Bronchial epithelial cell (primary cell): ENCODE measurements at places on chromosomes 16 and 17.

DNA sequence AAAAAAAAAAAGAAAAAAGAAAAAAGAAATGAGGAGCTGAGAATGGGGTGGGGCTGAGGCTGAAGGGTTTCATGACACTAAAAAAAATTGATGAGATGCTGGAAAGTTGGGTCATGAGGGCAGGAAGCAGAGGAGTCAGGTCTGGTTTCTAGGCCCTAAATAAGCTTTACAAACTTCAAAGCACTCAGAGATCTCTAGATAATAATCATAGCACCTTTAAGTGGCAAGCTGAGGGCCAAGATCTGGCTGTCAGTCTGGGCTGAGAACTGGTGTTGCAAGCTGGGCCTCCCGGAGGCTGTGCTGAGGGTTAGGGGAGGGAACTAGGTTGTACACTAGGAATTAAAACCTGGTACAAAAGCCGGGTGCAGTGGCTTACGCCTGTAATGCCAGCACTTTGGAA, 6.4 kb downstream of the ZNF764 start:
- no peak for DNase-seq

GRCh38 chr17:42682722-42683403, 532 bp downstream of the CNTNAP1 start:
- peak; percentile 48 for DNase-seq

DNA sequence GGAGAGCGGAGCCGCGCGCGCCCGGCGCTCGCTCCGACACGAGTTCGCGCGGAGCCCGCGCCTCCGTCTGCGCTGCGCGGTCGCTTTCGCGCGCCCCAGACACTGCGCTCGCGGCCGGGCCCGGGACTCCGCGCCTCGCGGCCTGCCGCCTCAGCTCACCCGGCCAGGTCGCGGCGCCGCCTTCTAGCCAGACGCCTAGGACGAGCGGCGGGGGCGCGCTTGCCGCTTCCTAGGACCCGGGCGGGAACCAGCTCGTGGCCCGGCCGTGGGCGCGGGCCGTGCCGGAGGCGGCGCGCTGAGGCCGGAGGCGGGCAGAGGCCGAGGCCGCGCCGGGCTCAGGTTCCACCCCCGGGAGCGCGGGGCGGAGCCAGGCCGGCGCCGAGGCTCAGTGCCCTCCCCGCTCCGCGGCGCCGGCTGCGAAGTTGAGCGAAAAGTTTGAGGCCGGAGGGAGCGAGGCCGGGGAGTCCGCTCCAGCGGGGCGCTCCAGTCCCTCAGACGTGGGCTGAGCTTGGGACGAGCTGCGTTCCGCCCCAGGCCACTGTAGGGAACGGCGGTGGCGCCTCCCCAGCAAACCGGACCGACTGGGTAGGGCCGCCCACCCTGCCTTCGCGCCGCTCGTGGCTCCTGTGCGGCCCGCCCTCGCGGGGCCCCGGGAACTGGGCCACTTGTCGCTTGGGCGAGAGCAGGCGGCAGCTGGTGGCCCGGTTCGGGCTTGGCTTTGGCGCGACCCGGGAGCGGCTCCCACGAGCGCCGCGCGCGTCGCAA, at the start of gene SPHK1:
Gene SPHK1 (plus strand): TSS at position 388 of the 765 bp plus-strand sequence. CDS start 1,036 bp downstream, outside the sequence.
- DNase-seq: peak; percentile 69

- DNase-seq: no peak
Measured at GRCh38 chr16:30010844-30011713, at the start of gene DOC2A. Gene DOC2A, minus strand, starts transcription at chr16:30011027. Its CDS starts 805 bp downstream, at chr16:30010222.

GRCh38 chr16:19113577-19114358, at the start of gene ITPRIPL2:
Gene ITPRIPL2, plus strand, starts transcription at chr16:19113964. Its CDS starts 498 bp downstream, at chr16:19114462.
- DNase-seq: peak; percentile 43

GRCh38 chr17:50957600-50958575, 91.7 kb upstream of the TOB1 start:
- DNase-seq: no peak

DNA sequence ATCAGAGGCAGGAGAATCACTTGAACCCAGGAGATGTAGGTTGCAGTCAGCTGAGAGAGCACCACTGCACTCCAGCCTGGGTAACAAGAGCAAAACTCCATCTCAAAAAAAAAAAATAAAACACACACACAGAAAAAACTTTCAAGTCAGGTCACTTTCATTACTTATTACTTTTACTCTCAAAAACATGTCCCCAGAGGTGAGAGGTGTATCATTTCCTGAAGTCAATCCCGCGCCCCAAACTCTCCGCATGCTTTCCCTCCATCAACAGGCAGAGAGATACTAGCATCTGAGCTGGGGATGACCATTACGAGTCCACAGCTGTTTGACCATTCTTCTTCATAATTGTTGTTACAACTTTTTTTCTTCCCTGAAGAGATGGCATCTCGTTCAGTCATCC, 48.7 kb downstream of the YWHAE start:
- DNase-seq: no peak

DNA sequence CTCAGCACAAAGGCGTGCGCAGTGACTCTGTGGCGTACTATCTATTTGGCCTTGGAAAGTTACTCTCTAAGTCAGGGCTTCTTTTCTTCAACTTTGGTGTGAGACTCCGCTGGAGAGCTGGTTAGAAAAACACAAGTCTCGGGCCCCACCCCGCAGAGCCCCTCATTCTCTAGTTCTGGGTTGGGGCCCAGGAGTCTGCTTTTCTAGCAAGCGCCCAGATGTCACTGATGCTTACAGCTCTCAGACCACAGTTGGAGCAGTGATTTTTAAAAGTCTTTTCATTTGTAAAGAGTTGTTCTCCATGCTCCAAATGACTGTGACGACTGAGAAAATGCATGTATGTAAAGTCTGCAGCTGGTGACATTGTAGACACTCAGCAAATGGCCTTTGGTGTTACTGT, 582.3 kb downstream of the WWOX start:
- no peak for DNase-seq

DNA sequence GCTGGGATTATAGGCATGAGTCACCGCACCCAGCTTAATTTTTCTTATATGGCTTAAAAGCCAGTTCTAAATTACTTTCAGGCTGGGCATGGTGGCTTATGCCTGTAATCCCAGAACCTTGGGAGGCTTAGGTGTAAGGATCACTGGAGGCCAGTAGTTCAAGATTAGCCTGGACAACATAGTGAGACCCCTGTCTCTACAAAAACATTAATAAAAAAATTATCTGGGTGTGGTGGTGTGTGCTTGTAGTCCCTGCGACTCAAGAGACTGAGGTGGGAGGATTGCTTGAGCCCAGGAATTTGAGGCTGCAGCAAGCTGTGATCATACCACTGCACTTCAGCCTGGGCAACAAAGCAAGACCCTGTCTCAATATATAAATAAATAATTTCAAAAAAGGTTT, 10.8 kb upstream of the SMARCD2 start:
- DNase-seq: no peak

DNA sequence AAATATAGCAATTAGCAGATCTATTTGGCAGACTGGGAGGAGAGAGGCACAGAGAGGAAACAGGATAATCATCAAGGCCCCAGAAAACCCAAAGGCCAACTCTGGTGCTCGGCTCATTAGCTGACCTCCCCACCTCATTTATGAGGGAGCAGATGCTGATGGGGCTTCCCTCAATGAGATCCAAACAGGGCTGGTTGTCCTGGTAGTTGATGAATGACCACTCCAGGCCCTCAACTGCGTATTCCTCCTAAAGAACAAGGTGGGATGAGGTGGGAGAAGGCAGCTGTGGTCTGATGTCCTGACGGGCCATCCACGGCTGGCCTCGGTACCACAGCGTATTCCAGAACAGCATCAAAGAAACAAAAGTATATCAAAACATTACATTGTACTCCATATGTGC, 20.8 kb downstream of the ZNHIT3 start:
- no peak for DNase-seq

- no peak for DNase-seq
Measured at GRCh38 chr16:88640498-88641247, 2.3 kb downstream of the IL17C start.

- DNase-seq: no peak
Measured at GRCh38 chr17:58388302-58389190, 28.8 kb downstream of the RNF43 start.

DNA sequence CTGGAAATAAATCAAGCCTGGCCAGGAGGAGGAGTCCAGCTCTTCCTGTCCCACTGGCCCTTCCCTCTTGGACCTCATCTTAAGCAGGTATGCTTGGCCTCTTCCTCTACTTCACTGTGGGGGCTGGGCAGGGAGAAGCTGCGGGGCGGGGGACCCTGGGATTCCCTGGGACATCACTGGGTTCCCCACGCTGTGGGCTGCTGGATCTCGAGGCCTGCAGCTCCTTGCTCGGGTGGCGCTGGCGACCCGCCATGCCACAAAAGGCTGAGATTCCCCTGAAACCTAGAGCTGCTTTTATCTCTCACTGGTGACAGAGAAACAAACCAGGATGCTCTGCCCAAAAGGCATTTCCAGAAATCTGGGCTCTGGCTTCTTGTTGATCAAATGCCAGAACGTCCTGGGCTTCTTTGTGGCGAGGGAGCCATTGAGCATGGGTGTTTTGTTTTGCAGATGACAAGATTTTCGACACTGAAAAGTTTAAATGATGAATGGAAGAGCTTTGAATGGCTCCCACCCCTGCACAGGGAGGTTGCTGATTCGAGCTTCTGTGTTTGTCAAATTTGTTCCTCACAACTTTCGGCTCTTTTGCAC, 8.6 kb upstream of the PGS1 start:
- no peak for DNase-seq
